ENCODE measurements at places on chromosomes 13 and 19.

- DNase-seq: peak; percentile 57
Measured at GRCh38 chr13:42971691-42972347, 20.2 kb downstream of the EPSTI1 start.

GRCh38 chr13:42270160-42270856 is 1.6 kb upstream of the AKAP11 start:
- no peak for DNase-seq

DNA sequence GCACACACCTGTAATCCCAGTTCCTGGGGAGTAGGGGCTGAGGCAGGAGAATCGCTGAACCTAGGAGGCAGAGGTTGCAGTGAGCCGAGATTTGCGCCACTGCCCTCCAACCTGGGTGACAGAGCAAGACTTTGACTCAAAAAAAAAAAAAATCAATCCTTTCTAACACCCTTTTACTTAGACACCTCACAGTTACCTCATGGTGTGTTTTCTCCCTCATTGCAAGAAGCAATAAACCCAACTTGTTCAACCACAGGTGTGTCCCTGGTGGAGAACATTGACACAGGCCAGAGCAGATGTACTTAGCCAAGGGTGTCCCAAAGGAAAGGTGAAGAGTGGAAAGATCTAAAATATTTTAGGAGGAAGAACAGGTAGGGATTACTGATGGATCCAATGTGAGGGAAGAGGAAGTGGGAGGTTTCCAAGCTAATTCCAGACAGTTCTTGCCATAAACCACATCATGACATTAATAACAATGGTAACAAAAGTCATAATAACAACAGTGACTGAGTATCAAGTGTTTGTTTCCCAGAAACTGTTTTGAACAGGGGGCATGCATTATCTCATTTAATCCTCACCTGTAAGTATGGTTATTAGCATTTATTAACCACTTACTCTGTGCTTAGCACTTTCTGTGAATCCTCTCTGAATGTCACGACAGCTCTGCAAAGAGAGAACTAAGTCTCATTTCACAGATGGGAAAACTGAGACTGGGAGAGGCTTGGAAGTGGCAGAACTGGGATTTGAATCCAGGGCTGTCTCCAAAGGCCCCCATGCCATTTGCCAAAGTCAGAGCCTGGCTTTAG is 3.1 kb upstream of the LYPD3 start:
- no peak for DNase-seq

GRCh38 chr13:35526577-35526976 is 50.1 kb upstream of the MAB21L1 start:
- DNase-seq: no peak

DNA sequence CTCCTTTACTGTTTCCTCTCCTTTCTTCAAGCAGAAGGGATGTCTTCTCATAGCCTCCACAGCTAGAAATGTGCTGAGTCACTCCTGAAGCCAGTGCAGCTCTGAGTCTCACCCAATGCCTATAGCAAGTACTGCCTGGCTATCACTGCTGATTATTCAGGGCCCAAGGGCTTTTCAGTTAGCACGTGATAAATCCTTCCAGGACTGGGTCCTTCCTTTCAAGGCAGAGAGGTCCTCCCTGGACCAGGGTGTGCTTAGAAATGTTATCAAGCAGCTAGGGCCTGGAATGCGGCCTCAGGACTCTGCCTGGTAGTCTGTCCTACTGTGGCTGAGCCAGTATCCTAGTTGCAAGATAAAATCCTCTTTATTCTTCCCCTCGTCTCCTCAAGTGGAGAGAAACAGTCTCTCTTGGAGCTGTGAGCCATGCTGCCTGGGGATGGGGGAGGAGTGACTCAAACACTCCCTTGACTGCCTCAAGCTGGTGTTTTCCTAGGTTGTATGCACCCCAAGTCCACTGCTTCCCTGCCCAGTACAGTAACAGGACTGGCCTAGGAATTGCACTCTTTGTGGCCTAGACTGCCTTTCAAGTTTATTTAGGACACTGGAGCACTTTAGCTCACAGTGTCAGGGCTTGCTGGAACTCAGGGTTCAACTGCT is 198.7 kb upstream of the SERP2 start:
- peak; percentile 48 for DNase-seq

DNA sequence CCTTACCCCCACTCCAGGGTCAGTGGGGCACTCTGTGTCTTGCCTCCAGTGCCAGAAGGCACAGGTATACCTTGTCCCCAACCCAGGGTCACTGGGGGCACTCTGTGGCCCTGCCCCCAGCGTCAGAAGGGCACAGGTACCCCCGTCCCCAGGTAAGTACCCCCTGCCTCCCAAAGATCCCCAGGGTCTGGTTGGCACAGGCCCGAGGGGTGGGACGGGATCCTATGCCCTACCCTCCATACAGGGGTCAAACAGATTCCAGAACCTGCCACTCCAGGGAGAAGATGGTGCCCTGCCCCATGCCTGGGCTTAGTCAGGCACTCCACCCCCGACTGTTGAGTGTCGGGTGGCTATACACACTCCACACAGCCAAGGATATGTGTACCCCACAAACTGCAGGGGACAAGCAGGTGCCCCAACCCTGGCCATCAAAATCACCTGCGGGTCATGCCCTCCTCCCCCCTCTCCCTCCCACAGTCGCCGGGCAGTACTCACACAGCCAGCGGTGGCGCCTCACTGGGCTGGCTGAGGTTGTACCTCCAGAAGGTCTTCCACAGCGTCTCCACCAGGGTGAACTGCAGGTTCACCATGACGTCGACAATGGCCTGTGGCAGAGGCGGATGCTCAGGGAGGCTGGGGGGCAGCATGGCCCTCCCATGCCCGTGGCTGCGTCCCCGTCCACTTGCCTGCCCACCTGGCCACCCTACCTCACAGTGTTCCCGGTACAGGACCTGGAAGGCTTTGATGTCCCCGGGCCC is 13.8 kb downstream of the DCAF15 start:
- DNase-seq: no peak

DNA sequence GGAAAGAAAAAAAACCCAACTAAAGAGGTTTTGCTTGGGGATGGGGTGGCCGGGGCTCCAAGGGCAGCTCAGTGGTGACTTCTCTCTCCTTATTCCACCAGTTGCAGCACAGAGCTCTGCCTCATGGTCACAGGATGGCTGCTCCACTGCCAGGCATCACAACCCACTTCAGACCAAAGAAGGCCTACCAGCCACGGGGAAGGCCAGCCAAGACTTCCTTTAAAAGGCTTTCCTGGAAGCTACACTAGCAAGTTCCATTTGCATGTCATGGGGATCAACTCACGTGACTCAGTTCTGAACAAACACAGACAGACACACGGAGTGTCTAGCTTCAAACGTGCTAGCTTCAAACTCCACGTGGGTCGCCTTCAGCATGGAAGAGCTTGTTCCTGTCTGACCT is 13.2 kb upstream of the EIF3G start:
- DNase-seq: no peak

DNA sequence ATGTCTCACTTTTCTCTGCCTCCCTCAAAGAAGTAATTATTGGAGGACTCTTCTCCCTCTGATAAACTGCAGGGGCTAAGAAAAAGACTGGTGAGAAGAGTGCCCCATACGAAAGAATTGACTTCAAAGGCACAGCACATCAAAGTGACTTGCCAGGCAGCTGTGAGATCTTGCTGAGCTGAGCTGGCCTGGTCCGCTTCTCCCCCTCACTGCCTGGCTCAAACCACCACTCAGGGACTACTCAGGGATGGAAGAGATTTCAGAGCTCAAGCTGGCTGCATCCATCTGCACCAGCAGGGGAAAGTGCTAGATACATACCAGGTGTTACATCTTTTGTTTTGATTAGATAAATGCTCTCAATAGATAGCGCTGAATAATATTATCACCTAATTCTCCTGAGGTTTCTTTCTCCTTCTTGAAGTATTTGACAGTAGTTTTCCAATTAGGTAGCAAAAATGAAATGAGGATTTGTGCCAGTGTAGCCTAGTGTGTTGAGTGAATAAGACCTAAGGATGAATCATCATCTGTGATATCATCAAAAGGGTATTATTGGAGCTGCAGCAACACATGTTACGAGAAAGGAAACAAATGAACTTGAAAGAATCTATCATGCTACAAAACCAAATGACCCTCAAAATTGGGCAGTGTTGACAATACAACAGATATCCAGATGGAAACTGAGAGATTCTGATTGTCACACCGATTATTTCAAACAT is 379.8 kb downstream of the TBC1D4 start:
- no peak for DNase-seq

DNA sequence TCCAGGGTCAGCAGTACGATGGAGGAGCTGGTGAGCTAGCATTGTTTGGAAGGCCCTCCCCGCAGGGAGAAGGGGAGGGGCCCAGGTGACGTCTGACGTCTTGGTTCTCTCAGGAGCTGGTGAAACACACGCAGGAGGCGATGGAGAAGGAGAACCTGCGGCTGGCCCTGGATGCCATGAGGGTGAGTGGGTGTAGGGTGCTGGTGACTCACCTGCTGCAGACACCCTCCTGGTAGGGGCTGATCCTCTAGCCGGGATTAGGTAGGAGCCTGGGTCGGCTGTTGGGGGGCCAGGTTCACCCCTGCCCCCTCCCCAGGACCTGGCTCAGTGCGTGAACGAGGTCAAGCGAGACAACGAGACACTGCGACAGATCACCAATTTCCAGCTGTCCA is 55.8 kb downstream of the VAV1 start:
- no peak for DNase-seq

DNA sequence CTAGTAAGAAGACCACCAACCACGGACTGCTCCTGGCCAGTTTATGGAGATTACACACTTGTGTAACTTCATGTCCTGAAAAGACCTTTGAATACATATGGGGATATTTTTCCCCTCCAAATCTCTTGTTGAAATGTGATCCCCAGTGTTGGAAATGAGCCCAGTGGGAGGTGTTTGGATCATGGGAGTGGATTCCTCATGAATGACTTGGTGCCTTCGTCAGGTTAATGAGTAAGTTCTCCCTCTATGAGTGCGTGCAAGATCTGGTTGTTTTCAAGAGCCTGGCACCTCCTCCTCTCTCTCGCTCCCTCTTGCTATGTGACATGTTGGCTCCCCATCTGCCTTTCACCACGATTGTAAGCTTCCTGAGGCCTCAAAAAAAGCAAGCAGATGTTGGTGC is 769.0 kb upstream of the SLITRK1 start:
- peak; percentile 42 for DNase-seq

GRCh38 chr19:5738423-5738822 is 18.0 kb downstream of the CATSPERD start:
- DNase-seq: peak; percentile 48

GRCh38 chr19:38386300-38386970 is 1.4 kb downstream of the GGN start:
- DNase-seq: no peak

DNA sequence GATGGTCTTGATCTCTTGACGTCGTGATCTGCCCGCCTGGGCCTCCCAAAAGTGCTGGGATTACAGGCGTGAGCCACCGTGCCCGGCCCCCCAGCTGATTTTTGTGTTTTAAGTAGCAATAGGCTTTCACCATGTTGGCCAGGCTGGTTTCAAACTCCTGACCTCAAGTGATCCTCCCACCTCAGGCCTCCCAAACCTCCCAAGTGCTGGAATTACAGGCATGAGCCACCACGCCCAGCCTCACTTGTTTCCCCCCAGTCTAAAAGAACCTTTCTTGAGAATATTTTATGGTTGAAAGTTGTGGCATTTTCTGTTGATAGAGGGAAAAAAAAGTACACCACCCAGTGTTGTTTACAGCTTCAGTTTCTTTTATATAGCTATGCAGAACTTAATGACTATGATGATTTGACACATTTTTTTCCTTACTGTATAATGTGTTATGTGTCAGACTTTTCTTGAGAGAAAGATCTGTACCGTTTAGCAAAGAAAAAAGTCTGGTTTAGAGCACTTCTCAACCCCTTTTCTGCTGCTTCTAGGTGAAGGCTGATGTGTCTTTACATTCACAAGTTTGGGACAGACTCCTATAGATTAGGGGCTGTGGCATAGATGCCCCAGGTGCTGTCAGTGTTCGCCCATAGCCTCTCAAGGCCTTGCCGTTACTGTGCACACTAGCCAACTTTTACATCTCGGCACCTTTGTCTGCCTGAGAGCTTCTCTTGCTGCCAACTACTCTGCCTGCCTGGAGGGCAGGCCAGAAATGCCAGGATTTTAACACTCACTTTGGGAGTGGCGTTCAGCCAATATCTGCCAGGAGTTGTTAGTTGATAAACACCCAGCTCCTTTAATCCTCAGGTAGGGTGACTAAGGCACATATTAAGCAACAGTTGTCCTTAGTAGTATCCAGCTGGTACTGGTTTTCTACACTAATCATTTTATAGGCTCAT is 33.0 kb downstream of the KCTD4 start:
- no peak for DNase-seq

GRCh38 chr13:105908586-105908985 is 626.9 kb downstream of the EFNB2 start:
- no peak for DNase-seq

GRCh38 chr13:94516456-94516855 is 37.0 kb upstream of the DCT start:
- DNase-seq: no peak

DNA sequence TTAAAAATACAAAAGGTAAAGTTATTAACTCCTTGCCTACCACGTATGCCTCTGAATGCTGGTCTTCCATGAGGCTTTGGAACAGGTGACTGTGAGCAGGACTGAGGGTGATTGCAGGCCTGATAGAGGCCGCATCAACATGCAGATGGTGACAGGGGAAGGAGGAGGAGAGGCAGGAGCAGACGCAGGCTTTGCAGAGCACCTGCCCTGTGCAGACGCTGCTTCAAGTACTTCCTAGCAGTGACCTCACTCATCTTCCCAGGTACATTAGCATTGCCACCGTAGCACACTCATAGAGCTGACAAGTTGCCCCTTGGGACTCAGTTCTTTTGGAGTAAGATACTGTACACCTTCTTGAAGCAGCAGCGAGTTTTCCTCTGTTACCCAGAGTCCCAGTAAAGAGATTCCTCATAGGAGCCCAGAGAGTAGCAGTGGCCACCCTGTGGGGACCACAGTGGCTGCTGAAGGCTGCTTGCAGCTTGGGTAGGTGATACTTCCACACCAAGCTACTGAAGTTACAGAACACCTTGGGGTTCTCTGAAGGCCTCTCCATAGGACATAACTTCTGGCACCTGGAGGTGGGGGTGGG is 56.0 kb downstream of the ZNF536 start:
- DNase-seq: no peak

GRCh38 chr19:3481241-3482090 is 1.1 kb upstream of the SMIM24 start:
- no peak for DNase-seq

- DNase-seq: no peak
Measured at GRCh38 chr19:17687141-17687856, 855 bp downstream of the UNC13A start.

- no peak for DNase-seq
Measured at GRCh38 chr13:97198753-97199152, 23.4 kb upstream of the MBNL2 start.

Data from fibroblast of gingiva (primary cell).